NT2/D1 (cell line): ENCODE measurements at places on chromosomes 3 and 15.

DNA sequence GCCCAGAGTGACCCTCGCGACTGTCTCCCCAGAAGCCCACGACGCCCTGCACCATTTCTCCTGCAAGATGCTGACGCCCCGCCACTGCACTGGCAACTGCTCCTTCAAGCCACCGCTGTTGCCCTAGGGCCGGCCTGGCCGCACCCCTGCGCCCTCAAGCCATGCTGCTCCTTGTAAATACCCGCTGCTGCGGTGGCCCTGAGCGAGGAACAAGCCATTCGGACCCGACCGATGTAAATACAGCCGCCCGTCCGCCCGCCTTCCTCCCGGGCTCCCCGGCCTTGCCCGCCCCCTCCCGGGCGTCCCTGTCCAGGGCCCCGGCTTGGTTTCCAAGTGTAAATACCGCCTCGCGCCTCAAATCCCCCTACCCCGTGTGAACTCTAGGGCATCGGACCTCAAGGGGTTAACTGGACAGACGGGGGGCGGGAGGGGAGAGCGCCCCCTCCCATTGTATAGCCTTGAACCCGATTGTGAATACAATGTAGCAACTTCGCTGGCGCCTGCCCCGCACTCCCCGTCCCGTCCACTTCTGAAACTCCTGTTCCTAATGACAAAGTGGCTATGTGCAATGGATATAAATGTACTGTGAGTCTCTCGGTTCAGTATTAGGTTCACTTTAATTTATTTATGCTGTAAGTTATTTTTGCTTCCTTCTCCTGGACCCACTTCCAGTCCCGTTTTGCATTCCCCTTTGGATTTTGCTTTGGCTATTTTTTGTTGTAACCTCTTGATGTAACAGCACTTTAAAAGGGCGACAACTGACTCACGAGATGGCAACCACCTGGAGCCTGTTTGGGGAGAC, 5.9 kb downstream of the RNU6-1 start:
- no peak for DNase-seq

- no peak for DNase-seq
Observed at GRCh38 chr15:40347559-40348473, 3.0 kb upstream of the PHGR1 start.

DNA sequence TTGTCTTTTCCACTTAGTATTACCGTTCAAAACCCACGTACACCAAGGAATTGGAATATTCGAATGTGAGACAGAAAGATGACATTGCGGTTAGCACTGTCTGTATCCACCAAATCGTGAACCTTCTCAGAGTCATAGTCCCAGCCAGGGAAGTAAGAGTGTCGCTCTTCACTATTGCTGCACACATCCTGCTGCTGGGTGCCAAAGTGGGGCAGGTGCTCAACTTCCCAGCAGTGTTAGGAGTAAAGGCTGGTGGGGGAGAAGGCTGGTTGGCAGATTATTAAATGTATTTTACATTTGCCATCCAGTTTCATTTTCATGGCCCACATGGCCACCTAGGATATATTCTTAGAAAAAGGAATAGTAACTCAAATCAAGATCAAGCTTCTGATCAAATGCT, 65.1 kb downstream of the PTPRG start:
- no peak for DNase-seq

DNA sequence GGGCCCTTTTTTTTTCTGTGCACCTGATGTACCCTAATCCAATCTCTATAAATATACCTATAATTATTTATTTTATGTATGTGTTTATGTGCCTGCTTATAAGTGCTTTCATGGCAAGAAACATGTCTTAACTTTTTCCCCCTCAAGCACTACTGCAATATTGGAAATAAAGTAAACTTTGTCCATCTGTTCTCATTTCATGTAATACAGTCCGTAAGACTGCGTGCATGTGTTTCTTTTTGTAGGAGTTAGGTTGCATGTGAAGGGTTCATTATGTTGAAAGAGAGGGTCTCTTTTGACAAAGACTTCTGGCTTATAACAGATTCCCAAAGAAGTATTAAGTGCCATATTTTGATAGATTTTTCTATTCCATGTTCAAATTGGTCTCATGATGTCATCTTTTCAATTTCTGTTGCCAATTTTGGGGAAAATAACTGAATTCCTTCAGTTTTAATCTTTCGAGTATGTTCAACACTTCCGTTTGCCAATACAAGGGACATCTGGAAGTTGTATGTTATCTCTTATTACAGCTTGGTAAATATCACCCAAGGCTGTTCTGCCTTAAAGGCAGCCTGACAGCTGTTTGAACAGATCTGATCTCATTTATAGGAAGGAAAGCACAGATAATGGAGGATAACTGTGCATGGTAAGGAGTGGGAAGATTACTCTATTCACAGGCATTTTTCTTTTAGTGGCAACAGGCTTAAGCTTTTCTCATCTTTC, 273.1 kb upstream of the SGO1 start:
- DNase-seq, result no peak

- peak; percentile 52 for DNase-seq
Observed at GRCh38 chr3:99753268-99753975, 64.2 kb upstream of the CMSS1 start.

DNA sequence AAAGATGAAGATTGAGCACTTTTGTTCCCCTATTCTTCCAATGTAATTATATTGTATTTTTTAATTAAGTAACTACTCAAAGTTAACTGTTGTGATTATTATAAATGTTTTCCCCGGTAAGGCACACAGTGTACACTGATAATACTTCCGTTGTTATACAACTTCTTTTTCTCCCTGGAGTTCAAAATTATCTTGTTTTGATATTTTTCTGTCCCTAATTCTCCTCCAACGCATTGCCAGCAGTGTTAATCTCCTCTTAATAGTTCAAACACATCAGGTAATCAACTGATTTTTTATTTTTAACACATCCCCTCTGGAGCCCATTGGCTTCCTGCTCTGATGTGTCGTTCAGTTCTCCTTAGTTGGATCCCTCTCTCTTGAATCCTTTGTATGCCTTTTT, 32.3 kb upstream of the MFSD1 start:
- no peak for DNase-seq

- no peak for DNase-seq
Observed at GRCh38 chr3:151456065-151456464, 4.8 kb downstream of the IGSF10 start.

- no peak for DNase-seq
Observed at GRCh38 chr3:66518126-66518525, 17.3 kb upstream of the LRIG1 start.

DNA sequence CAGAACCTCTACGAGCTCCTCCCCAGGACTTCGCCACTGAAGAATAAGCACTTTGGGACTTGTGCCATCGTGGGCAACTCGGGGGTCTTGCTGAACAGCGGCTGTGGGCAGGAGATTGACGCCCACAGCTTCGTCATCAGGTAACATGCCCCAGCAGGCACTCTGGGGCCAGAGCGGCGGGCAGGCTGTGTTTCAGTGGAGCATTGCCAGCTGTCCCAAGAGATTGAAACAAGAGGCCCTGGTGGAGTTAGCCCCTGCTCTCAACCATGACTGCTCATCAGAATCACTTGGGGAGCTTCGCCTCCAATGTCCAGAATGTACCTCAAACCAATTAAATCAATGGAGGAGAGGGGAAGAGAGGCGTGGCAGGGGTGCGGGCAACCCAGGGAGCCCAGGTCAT, 44.8 kb downstream of the ST8SIA2 start:
- DNase-seq, result no peak

DNA sequence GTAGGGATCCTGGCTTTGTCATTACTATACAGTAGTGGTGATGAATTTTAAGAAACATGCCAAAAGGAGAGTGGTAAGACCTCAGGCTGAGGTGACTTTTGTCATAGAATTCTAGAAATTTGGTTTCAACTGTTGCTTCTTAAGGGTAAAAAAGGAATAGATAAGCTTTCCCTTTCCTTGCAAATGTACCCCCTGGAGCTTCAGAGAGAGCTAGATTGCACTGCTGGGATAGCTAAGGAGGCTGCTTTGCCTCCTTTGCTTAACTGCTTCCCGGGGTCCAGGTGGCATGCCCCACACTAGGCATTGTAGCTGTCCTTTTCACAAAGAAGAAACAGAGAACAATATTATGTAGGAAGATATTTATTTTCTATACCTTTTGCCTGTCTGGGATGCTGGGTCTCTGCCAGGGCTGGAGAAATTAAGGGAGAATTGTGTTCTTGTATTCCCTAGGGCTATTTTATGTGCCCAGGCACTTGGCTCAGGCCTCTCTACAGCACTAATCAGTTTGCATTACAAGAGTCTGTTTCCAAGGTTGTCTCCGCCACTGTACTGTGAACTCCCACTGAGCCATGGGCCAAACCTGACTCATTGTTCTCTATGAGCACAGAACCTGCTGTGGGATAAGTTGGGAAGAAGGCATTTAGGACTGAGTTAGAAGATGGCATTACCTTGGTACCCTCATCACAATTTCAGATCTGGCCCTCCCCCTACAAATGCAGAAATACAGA, 460.0 kb downstream of the PDCD6IP start:
- peak; percentile 57 for DNase-seq

GRCh38 chr3:180358179-180358578, 243.8 kb upstream of the TTC14 start:
- DNase-seq, result no peak

DNA sequence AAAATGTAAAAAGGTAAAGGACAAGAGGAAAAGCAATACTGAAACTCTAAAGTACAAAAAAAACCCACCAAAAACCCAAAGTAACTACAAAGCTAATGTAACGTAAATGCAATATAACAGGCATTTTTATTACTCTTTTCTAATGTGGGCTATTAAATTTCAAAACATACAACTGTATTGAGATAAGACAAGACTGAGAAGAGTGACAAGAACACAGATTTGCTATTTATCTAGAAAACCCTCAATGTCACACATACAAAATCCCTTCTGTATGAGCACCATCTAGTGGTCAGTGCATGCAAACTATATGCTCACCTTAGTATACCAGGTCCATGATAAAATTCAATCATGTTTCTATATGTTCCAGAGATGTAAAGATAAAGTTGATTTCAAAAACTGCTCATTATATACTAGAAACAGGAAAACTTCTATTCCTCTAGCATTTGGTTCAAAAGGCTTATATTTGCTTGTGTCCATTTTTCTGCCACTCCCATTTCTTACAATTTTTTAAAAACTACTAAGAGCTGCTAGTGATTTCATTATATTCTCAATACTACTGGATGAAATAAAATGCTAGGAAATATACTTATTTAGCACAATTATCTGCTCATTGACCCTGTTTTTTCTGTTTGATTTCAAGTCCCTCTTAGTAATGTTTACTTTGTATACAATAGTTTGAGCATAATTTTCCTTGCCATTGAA, 111.4 kb downstream of the DLG1 start:
- DNase-seq, result no peak

- no peak for DNase-seq
Observed at GRCh38 chr3:77906102-77906709, 866.3 kb downstream of the ROBO2 start.

- no peak for DNase-seq
Observed at GRCh38 chr3:195794708-195795107, 17.0 kb downstream of the MUC4 start.

- DNase-seq, result no peak
Observed at GRCh38 chr3:174907027-174907426, 47.9 kb downstream of the NAALADL2 start.

- DNase-seq, result peak; percentile 59
Observed at GRCh38 chr3:38960953-38961622, 90.7 kb downstream of the SCN11A start.

- DNase-seq, result no peak
Observed at GRCh38 chr15:42528970-42529369, 19.6 kb downstream of the LRRC57 start.

DNA sequence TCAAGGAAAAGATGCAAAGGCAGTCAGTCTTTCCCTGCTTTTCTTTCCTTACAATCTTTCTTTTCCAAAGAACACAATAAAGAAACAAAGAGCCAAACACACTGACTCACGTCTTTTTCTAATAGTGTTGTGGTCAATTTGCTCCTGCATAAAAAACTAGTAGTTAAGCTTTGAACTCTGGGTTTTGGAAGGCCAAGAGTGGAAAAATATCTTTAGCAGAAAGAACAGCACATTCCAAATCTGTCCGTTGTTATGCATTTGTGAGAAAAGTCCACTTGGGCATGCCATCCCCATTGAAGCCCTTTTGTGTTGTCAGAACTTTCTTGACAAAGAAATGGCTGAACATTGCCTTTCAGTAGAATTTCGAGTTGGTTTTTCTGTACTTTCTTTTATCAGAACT, 18.2 kb downstream of the COL8A1 start:
- DNase-seq, result no peak

DNA sequence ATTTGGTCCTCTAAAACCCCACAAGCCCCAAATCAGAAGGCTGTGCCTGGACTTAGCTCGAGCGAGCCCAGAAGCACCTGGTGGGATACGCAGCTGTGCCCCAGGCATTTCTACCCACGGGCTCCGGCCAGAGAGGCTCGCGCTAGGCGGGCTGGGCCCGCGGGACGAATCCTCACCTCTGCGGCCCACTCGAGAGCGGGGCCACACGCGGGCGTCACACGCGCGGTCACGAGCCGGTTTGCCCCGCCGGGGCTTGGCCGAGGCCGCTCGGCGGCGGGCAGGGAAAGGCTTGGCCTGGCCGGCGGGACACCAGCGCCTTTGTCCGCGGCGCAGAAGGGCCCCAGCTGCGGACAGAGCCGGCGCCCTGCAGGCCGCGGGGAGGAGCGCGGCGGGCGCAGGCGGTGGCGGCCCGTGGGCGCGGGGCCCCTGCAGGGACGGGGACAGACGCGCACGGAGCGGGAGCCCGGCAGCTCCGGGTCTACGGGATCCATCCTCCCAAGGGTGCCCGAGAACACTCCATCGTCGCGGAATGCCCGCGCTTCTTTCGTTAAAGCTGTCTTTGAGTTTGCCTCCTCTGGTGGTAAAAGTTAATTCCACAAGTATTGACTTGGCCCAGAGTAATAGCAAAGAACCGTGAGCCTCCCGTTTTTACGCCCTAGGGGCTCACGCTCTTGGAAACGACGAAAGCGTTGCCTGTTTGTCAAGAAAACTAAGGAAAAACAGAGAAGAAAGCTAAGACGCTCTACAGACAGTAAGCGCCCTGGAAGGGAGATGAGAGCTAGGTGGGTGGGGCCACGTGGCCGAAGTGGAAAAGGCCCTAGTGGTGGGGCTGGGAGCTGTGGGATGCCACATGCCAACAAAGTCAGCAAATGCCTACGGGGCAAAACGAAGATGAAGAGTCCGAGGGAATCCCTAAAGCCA, 26.4 kb downstream of the TYRO3 start:
- no peak for DNase-seq
